ENCODE measurements at places on chromosomes 4 and X. TPM values are rescaled to one million over a fixed set of nuclear protein-coding genes. Genes with fewer than 3 reads are reported as not detected.

DNA sequence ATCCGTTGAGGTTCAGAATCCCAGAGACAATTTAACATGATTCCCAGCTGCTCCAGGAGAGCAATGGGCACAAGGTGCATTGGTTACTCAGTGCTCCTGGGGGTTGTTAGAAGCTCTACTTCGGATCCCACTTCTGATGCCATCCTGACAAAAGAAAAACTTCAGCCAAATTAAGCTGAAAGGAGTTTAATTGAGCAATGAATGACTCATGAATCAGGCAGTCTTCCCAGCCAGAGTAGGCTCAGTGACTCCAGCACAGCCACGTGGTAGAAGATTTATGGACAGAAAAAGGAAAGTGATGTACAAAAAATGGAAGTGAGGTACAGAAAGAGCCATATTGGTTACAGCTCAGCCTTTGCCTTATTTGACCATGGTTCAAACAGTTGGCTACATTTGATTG, 95.7 kb downstream of the PWWP3B start:
- H3K36me3 ChIP-seq: no peaks in the 10 kb centered on the region
- no peak for DNase-seq
- H3K4me3 ChIP-seq: no peak overlapping the region
- H3K4me1 ChIP-seq: no peaks in the 10 kb centered on the region
- H3K27me3 ChIP-seq: no peaks in the 10 kb centered on the region
- H3K27ac ChIP-seq: no peak overlapping the region

DNA sequence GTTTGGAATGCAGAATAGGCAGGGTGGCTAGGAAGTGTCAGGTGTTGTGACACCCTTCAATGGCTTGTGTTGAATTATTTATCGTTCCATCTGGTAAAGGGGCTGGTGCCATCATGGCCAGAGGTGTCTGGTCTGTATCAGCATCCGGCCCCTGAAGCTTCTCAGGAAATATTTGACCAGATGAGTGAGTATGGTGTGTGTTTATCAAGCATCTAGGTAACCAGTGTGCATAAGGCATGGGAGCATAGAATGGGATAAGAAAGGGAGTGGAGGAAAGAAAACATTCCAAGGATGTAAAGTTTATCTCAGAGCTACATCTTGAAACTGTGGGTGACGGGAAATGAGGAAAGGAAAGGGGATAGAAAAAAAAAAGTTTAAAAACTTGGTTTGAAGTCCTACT, 109.4 kb downstream of the KLHL4 start:
- no peaks in the 10 kb centered on the region for H3K4me1 ChIP-seq
- DNase-seq: no peak
- H3K4me3 ChIP-seq: no peak overlapping the region
- no peaks in the 10 kb centered on the region for H3K27me3 ChIP-seq

DNA sequence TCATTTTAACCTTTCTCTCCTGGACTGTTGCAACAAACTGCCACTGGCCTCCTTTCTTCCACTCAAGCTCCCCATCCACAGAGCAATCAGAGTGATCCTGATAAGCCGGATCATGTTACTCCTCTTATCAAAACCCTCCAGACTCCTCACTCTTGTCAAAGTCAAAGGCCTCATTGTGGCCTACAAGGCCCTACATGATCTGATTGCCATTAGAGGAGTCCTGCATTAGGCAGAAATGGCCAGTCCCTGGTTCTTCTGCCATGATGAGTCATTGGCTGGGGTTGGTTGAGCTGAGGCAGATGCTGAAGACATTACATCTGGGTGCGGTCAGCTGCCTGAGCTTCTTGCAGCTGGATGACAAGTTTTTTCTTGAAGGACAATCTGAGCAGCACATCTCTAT, 32.7 kb upstream of the CASK start:
- no peak for DNase-seq
- no peak overlapping the region for H3K27ac ChIP-seq
- H3K36me3 ChIP-seq: no peaks in the 10 kb centered on the region

DNA sequence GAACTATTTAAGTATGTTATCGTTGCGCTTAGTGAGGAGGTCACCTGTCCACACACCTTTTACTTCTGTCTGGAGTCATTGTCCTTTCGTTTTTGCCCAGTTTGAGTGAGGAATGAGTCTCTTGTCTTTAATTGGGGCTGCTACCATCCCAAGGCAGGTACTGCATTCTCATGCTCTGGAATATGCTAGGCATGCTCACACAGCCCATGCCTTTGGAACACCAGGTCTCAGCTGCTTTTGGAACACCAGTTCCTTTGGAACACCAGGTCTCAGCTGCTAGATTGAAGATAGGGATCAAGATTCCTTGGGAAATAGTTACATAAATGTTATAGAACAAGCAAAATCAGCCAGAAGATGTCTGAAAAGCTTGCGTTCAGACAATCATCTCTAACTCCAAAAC, 73.1 kb downstream of the AREG start:
- H3K36me3 ChIP-seq: no peaks in the 10 kb centered on the region
- no peak overlapping the region for H3K27ac ChIP-seq
- no peaks in the 10 kb centered on the region for H3K27me3 ChIP-seq
- no peak overlapping the region for H3K4me3 ChIP-seq
- H3K4me1 ChIP-seq: no peaks in the 10 kb centered on the region

DNA sequence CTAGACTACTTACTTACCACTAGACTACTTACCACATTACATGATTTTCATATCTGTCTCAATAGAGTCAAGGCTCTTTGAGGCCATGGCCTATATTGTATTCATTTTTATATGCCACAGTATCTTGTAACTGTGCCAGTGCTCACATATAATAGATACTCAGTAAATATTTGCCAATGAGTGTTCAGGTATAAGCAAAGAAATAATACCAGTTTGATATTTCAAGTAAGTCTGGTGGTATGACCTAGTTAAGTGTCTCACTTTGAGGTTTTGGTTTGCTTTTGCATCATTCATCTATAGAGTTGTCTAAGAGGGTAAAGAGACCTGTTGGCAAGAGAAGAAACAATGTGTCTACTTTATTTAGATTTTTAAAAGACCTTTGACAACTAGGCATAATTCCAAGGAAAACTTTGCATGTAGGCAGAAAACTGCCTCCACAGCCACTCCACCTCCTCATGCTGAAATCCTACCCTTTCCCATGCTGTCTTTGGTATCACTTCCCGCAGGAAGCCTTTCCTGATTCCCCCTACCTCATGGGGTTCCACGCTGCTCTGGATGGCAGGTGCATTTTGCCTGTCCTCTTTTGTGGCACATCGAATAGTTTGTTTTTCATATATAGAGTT, 91.3 kb upstream of the KLHL13 start:
- H3K27me3 ChIP-seq: no peaks in the 10 kb centered on the region
- no peaks in the 10 kb centered on the region for H3K36me3 ChIP-seq
- peaks cover 6% of the 10 kb centered on the region for H3K4me1 ChIP-seq
- no peak overlapping the region for H3K4me3 ChIP-seq
- no peak for DNase-seq
- no peak overlapping the region for H3K27ac ChIP-seq

DNA sequence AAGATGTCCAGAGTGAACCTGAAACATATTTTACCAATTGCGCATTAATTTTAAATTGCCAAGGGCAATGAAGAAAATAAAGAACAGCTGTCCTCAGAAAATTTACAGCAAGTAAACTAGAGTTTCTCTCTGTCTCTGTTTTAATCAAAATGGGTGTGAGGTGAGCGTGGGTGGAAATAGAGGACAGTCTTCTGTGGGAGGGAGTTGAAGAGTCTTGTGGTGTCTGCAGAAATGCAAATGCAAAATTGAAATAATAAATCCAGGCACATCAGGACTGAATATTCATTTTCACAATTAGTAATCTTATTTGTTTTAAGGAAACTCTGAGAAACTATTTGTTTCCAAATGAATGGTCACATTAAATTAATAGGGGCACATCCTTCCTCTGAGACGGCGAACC, 192.0 kb downstream of the ARHGAP10 start:
- no peak for DNase-seq
- H3K4me3 ChIP-seq: no peak overlapping the region
- H3K27ac ChIP-seq: no peak overlapping the region
- H3K36me3 ChIP-seq: no peaks in the 10 kb centered on the region
- H3K4me1 ChIP-seq: no peaks in the 10 kb centered on the region

GRCh38 chr4:25301471-25301870, 11.1 kb upstream of the ZCCHC4 start:
- no peaks in the 10 kb centered on the region for H3K4me1 ChIP-seq
- no peaks in the 10 kb centered on the region for H3K27me3 ChIP-seq
- no peaks in the 10 kb centered on the region for H3K36me3 ChIP-seq
- DNase-seq: no peak

The OTC gene
- total RNA-seq: not detected

The SAGE1 gene
- not detected for total RNA-seq

The PSAPL1 gene
- not detected for total RNA-seq

The GDPD2 gene
- total RNA-seq: not detected

The FGF13 gene
- 55.6 TPM for total RNA-seq

Measured in SJCRH30 (cell line).